ENCODE measurements at places on chromosomes 3 and 15.

DNA sequence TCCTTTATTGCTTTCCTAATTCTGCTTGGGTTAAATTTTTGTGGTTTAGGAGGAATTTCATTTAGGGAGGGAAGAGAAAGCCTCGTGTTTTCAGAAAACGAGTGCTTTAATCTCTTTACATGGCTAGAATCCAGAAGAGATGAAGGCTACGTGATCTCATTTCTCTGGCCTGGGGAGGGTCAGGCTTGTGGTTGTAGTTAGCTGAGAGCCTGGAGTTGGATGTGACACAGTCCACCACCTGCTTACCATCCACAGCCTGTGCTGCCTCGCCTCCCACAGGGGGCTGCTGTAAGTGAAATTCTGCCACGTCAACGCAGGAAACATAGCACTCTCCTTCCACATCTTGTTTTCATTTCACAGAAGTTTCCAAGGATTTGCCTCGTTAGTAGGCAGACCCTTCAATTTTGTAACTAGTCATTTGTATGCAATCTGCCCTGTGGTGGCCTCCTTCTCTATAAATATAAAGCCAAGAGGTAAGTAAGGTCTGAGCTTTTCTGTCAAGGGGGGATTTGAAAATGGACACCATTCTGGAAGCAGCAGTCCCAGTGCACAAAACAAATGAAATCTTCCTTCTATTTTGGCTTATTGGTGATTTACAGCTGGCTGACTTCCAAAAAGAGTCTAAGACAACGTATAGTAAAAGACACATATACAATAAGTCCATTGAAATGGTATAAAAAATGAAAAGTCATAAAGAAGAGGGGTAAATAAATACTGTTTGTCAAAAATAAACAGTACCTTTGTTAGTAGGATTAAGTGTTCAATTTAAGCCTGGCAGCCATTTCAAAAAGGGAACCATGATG, 3.4 kb downstream of the GXYLT2 start:
- DNase-seq = no peak

GRCh38 chr3:78792212-78792611, 975.6 kb downstream of the ROBO1 start:
- no peak for DNase-seq

- DNase-seq = no peak
These were observed 8.9 kb downstream of the LMOD3 start for GRCh38 chr3:69113536-69113935.

DNA sequence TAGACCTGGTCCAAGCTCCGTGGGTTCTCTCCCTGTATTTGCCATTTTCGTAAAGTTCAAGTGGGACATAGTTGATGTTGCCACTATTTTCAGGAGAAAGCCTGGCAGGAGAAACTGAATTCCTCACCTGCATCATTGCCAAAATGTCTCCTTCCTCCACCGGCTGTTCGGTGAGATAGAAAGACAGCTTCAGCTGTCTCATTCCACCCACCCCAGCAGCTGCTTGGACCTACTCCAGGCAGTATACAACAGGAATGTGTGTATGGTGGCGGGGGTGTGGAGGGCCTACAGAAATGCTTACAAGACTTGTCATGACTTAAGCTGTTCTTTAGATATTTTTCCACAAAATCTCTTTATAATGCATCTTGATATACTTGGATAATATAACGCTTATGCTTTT, 132.7 kb upstream of the RAP2B start:
- no peak for DNase-seq

DNA sequence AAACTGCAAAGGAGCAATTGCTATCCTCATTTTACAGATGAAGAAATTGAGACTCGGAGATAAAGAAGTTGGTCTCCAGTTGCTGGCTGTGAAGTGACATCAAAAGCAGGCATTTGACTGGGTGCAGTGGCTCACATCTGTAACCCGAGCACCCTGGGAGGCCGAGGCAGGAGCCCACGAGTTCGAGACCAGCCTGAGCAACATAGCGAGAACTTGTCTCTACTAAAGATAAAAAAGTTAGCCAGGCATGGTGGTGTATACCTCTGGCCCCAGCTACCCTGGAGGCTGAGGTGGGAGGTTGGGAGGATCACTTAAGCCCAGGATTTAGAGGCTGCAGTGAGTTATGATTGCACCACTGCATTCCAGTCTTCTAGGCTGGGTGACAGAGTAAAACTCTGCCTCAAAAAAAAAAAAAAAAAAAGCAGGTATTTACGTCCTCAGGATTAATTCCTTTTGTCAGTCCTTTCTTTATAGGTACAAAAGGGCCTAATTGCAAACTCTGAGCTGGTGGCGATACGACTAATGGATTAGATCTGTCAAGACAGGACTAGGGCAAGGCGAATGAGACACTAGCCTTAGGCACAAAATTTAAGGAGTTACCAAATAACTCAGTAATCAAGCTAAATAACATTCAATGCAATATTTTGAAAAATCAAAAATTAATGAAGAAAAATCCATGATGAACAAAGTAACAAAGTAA, 5.9 kb upstream of the DNASE1L3 start:
- no peak for DNase-seq

DNA sequence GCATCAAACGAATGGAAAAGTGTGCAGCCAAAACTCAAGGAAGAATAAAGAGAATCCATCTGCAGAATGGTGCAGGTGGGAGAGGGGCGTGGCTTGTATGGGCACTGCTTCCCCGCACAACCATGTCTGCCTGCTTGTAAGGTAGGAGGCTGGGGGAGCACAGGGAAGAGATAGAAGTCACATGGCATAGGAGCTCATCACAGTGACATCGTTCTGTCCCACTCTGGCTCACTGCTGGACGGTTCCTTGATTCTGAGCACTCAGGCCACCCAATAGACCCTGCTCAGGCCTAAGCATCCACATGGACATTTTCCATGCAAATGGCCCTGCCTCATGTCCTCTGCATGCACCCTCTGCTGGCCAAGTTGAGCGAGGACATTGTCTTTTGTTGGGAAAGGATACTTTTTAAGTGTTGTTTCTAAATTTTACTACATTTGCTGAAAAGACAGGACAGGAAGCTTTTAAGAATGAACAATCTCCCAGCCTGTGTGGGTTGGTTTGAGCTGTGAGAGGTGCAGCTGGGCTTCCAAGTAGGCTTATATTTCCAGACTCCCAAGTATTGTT, 3.1 kb downstream of the MYLK start:
- no peak for DNase-seq

GRCh38 chr3:110457508-110457907, 614.1 kb upstream of the NECTIN3 start:
- no peak for DNase-seq

All from activated CD4-positive, alpha-beta T cell treated with anti-CD3 and anti-CD28 coated beads, Interleukin-2, Interleukin-4, amounts not matched to agents 100 ng/mL and 50 ng/mL, durations not matched to agents 16 hours and 8 hours (primary cell).